Right ventricle myocardium superior (tissue), 1 donor: ENCODE measurements at places on chromosomes 2 and 18. TPM values are rescaled to one million over a fixed set of nuclear protein-coding genes. Genes with fewer than 3 reads are reported as not detected.
A peak's percentile ranks its signal among the peaks of the same experiment; 100 is the strongest.

Gene IL1RN
- 0.51 TPM for total RNA-seq

Gene RAPGEF4
- 7.2 TPM for total RNA-seq

Gene PPP1R1C
- 21.4 TPM for total RNA-seq

Gene DHX57
- total RNA-seq: 12.6 TPM

Gene NPC1
- 9.8 TPM for total RNA-seq

Gene PARD3B
- total RNA-seq: 6.8 TPM

GRCh38 chr2:233056961-233057605 is 3.1 kb upstream of the INPP5D start:
- no peak for DNase-seq

DNA sequence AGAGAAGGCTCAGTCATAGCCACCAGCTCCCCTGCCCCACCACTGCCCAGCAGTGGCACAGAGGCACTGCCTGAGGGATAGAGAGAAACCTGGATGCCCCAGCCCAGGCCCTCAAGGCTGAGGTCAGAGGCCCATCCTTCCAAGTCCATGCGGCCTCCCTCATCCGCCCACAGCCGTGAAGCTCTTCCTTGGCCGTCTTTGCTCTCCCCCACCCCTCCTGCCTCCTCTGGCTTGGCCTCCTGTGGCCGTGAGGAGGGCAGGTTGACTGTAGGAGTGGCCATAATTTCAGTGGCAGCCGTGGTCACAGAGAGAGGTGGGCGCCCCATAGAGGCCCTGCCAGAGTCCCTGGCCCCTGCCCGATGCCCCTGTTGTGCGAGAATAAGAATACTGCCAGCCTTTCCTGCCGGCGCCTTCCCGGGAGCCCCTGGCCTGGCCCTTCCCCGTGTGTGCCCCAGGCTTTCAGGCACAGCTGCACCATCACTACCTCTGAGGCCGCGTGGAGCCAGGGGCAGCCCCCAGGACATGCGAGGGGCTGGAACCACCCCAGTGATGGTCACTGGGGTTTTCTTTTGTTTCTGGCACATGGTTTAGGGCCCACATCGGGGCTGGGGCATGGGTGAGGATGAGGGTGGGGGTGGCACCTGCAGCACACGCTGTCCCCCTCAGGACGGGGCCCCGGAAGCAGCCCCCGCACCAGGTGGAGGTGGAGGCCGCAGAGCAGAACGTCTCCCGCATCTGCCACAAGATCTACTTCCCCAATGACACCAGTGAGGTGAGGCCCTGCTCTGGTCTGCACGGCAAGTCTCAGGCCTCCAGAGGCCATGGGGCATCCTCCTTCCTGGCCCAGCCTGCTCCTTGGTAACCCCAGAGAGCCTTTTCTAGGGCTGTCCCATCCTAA is 13.1 kb upstream of the GPR17 start:
- no peak for DNase-seq

DNA sequence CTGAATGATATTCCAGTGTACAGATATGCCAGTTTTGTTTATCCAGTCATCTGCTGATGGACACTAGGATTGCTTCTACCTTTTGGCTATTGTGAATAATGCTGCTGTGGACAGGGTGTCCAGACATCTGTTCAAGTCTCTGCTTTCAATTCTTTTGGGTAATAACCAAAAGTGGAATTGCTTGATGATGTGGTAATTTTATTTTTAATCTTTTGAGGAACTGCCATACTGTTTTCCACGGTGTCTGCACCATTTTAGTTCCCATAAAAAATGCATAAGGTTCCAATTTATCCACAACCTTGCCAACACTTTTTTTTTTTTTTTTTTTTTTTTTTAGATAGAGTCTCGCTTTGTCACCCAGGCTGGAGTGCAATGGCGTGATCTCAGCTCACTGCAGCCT is 141.9 kb upstream of the REV1 start:
- DNase-seq: no peak

DNA sequence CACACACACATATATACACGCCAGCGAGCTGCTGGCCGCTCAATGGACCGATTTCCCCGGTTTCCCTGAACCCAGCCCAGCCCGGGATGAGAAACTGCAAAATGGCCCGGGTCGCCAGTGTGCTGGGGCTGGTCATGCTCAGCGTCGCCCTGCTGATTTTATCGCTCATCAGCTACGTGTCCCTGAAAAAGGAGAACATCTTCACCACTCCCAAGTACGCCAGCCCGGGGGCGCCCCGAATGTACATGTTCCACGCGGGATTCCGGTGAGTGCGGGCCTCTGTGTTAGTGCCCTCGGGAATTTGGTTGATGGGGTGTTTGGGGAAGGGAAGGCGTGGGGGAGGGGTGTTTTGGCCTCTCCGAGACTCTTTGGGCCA is 392 bp downstream of the ST8SIA3 start:
- no peak for DNase-seq

DNA sequence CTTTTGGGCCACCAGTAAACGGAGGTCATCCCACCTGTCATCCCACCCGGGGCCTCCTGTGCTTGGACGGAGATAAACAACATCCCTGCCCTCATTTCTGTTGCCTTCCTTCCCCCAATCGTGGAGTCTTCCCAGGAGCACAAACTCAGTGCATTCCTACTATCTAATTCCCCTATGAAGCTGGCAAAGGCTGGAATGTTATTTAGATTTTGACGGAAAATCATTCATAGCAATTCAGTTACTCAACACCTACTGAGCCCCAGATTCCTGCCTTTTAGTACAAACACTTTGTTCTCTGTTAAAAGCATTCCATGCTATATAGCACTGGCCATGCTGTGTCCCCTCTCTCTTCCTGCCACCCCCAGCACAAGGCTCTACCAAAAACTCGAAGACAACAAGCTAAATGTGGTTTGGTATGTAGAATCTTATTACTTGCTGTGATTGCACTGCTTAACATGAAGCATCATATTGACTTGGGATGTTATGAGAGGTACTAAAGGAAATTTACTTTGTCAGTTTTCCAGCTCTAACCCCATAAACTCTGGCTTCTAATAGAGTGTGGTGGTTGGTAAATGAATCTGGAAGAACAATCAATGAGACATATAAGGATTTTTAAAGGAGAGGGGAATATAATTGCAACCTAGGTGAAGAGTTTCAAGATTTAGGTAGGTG is 32.3 kb upstream of the IMPA2 start:
- no peak for DNase-seq

DNA sequence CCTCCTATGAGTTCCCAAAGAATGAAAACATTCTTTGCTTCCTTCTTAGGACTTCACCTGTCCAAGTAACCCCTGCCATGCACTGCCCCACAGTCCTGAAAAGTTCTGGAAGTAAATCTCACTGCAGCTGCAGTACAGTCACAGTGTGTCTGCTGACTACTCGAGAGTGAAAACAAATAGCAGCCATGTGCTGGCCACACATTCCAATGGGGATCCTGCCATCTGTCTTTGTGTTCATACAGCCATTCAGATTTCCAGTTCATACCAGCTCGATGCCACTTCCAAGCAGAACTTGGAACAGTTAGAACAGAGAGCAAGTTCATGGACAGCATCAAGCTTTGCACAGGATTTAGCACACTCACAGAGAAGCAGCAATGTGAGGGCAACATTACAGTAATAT is 629.9 kb upstream of the ACVR2A start:
- no peak for DNase-seq

GRCh38 chr18:24482821-24483220 is 22.4 kb downstream of the HRH4 start:
- DNase-seq: no peak

DNA sequence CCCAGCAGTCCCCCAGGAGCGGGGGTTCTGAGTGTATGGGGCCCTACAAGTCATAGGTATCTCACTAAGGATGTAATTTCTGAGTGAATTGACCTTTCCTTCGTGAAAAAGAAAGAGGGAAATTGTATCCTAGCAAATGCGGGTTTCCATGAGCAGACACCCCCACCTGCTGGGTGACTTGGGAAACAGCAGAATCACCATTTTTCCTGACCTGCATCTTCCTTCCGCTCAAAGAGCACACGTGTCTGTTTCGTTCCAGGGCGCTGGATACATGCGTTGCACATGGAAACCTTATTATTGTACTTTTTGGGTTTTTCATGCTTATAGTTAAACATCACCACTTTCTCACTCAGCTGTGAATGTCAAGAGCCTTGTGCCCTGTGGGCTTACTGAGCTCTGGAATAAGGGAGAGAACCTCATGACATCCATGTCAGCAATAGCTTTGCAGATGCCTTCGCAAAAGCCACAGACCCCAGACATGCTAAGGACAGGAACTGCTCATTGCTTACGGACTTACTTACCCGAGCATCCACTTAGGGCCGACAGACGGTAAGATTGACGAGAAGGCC is 132.8 kb downstream of the TPO start:
- no peak for DNase-seq

DNA sequence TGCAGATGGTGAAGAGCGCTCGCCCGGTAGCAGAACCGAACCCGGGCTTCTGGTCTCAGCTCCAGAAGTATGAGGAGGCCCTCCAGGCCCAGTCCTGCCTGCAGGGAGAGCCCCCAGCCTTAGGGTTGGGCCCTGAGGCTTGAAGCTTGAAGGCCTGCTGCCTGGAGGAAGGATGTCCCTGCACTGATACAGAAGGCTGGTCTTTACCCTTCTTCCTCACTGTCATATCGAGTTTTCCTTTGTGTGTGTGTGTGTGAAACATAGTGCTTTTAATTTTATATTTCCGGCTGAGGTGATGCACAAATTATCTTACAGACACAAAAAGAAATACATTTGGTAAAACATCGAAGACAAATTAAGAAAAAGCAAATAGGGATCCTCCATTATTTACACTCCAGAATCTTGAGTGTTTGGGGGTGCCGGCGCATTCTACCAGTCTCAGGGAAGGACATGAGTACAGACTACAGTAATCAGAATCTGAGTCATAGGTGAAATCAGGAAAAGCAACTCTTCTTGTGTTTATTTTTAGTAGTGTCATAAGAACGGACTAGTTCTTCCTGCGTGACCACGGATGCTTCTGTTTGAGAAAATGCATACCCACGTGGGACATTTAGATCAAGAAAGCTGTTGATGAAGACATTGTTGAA is 1.3 kb downstream of the DUSP28 start:
- DNase-seq: peak; percentile 35
